Vagina (tissue), 2 donors: ENCODE measurements at places on chromosomes 6 and 20.

DNA sequence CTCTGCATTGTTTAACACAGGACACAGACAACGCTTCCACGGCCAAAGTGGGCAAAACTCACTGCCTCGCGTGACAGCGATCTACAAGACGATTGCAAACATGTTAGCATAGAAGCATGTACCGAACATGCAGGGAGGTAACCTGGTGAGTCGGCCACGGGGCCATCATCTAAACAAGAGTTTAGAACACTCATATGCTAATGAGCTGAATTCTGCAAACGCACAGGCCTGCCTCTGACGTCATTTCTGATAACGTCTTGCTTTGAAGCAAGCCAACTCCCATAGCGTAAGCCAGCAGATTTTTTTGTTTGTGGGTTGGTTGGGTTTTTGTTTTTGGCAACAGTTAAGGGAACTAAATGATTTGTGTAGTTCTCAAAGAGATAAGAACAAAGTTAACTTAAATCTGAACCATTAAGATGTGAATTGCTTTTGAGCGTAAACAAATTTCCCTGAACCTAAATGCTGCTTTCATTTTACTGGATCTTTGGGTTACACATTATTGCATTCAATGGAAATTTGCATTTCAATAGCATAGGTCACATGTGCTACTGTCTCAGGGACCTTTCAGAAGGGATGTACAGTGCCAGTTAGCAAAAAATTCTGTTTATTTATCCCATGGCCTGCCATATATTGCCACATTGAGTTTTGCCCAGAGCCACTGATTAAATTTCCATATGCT lies 184.5 kb upstream of the PDE10A start:
- DNase-seq = no peak

DNA sequence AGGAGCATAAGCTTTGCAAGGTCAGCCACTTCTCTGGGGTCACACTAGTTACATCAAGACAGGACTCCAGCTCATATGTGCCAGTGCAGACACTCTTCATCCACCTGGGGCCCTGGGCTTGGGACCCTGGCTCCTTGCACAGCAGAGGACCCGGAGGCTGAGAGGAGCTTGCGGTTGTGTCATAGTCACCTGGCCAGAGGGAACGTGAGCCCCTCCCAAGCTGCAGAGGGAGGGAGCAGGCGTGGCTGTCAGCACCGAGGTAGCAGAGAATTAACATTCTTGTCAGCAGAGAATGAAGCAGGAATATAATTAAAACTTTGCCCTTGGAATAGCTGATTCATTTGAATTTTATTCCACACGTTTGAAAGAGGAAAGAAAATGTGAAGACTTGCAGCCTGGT lies 36.8 kb downstream of the BCAS4 start:
- DNase-seq = no peak

DNA sequence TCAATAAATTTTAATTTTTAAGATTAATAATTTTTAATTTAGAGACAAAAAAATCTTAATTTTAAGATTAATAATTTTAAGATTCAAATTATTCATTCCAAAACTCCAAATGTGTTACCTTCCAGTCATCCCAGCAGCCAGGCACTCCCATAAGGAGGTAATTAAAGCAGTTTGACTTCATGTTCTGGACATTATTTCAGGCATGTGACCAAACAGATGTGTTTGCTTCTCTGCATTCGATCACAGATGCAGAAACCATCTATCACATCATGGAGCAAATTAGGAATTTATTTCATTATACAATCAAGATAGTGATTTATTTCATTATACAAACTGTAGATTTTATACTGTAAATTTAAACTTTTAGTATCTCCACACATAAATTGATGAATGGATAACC lies 150.3 kb downstream of the AKAP7 start:
- no peak for DNase-seq

GRCh38 chr6:110958329-110959192 lies at the start of gene GTF3C6:
Gene GTF3C6 (plus strand): TSS chr6:110958706. CDS start chr6:110958770, 64 bp downstream.
- DNase-seq = no peak

DNA sequence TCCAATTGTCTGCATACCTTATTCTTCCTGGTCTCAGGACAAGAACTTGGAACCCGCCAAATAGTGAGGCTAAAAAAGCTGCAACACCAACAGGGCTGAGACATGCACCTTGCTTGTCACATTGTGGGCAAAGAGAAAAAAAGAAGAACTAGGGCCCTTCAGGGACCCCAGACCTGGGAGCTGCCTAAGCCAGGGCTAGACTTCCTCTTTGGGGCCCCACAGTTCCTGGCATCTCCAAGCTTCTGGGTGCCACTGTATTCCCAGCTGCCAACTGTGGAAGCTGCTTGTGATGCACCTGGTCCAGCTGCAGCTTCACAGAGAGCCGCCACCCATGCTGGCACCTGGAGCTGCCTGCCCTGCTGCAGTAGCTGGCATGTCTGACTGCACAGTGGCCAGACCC lies 370.6 kb downstream of the CD83 start:
- DNase-seq = no peak

DNA sequence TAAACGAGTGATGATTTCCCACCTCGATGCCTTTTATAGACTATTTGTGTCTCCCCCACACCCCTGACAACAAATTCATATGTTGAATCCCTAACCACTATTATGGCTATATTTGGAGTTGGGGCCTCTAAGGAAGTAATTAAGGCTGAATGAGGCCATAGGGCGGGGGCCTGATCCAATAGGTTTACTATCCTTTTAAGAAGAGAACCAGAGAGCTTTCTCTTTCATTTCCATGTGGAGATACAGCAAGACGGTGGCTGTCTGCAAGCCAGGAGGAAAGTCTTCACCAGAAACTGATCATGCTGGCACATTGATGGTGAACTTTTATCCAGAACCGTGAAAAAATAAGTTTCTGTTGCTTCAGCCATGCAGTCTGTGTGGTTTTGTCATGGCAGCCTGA lies 38.9 kb upstream of the CLIC5 start:
- DNase-seq = no peak

- no peak for DNase-seq
These were observed 374.1 kb upstream of the CITED2 start for GRCh38 chr6:139748353-139749146.

GRCh38 chr20:25327521-25328235 lies 63.0 kb downstream of the ABHD12 start:
- DNase-seq = no peak

GRCh38 chr6:147651249-147652063 lies 143.0 kb downstream of the SAMD5 start:
- DNase-seq = no peak

DNA sequence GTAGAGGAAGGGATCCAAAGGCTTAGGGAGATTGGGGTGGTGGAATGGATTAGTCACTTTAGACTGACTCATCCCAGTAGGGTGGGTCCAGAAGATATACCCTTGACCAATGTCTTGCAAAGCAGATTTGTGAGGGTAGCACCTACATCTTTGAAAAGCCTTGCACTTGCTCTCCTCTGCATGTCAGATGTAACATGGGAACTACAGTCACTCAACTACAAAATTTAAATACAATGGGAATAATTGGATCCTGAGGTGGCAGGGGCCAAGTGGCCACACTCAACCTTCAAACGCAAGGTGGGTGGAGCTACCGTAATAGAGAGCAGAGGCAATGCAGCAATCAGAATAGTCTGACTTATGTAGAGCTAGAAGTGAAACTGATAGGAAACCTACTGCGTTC lies 71.2 kb downstream of the ME1 start:
- no peak for DNase-seq

DNA sequence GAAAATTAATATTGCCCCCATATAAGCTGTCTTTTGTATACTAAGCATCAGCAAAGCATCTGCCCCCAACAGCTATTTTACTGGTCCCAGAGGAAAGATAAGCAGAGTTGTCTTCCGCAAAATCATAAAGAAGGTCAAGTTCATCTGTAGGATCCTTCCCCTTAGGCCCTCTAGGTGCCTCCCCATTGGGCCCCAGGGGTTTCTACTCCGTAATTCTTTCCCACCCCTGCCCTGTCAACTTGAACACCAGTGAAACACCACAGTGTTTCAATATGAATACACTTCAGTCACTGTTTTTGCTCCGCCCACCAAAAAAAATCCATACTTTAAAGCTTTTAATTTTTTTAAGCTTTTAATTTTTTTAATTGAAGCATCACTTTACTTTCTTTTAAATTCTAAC lies 159.2 kb downstream of the ATXN1 start:
- DNase-seq = no peak

DNA sequence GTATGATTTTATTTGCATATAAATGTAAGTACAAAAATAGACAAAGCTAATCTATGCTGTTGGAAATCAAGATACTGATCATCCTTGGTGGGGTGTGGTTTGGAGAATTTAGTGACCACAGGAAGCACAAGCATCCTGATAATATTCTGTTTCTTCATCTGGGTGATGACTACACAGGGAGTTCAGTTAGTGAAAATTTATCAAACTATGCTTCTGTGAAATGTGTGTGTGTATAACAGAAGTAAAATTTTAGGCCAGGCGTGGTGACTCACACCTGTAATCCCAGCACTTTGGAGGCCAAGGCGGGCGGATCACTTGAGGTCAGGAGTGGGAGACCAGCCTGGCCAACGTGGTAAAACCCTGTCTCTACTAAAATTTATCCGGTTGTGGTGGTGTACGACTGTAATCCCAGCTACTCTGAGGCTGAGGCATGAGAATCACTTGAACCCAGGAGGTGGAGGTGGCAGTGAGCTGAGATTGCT lies 20.6 kb downstream of the ENPP3 start:
- no peak for DNase-seq

- DNase-seq = no peak
These were observed 55.0 kb downstream of the BCKDHB start for GRCh38 chr6:80161434-80161833.

GRCh38 chr6:108948181-108948661 lies 100.0 kb downstream of the ARMC2 start:
- DNase-seq = no peak

GRCh38 chr6:40308533-40309306 lies 278.4 kb downstream of the LRFN2 start:
- DNase-seq = no peak

- no peak for DNase-seq
These were observed 32.0 kb downstream of the TFAP2A start for GRCh38 chr6:10382728-10383330.

DNA sequence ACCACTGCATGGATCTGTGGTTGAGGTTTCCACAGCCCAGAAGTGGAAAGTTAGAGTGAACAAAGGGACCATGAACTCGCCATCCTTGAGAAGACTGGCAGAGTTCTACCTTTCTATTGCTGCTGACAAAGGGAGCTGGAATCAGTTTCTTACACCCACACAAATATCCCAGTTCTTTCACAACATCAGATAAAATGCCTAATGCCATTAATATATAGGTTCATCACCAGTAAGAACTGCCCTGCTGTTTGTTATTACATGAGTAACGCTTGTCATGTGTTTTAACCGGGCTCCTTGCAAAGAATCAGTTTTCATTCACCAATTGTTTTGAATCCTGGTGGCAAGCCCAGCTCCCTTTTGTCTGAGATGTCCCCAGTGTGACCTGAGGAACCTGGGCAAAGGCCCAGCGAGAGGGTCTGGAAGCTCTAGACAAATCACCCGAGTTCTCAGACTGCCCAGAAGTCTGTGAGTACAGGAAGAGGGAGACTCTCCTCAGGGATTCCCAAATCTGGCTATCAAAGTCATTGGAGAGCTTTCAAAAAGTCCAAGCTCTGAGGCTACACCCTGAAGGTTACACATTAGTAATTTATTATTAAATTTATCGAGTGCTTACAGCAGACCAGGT lies 7.5 kb upstream of the CD164 start:
- DNase-seq = no peak

- no peak for DNase-seq
These were observed 107.5 kb downstream of the FYN start for GRCh38 chr6:111765763-111766162.

GRCh38 chr20:17682103-17682888 lies at the start of gene RRBP1:
Gene RRBP1 (minus strand): TSS chr20:17682242. CDS start chr20:17660507, 21,735 bp downstream.
- DNase-seq = peak; percentile 99

- DNase-seq = no peak
These were observed 10.7 kb upstream of the VEGFA start for GRCh38 chr6:43759136-43759906.

DNA sequence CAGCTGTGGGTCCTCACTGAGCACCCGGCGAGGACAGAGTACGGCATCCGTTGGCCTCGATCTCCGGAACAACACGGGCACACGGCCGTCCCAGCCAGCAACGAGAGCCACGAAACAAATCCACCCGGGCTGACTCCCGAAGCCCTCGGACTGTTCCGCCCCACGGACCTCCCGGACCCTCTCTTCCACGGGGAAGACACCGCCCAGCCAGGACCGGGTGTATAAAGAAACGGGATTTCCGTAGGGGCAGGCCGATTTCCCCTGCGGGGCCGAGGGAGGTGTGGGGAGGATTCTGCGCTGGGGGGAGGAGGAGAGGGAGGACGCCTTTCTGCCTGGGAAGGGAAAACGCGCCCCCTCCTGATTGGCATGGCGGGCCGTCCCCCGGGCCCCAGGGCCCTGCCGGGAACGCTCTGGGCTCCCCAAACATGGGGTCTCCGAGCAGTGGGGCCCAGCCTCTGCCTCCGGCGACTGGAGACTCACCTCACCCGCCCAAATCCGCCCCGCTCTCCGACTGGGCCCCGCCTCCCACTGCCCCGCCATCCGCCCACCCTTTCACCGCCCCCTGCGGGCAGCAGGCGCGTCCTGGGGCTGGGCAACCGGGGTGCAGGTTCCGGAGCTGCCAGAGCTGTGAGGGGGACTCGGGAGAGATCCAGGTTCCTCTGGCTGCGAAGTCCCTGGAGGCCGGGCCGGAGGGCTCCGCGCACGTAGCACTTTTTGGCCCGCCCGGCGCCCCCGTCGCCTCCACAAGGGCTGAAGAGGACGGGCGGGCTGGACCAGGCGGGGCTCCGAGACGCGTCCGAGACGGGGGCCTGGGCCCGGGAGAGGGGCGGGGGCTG lies 679 bp upstream of the PPDPF start:
- DNase-seq = no peak

GRCh38 chr6:1200409-1201101 lies 111.3 kb upstream of the FOXQ1 start:
- no peak for DNase-seq

GRCh38 chr6:20947977-20948376 lies 413.7 kb downstream of the CDKAL1 start:
- no peak for DNase-seq

GRCh38 chr6:5379647-5380242 lies 118.4 kb downstream of the FARS2 start:
- no peak for DNase-seq

- DNase-seq = no peak
These were observed 335.6 kb downstream of the ZFAND3 start for GRCh38 chr6:38155144-38155543.

DNA sequence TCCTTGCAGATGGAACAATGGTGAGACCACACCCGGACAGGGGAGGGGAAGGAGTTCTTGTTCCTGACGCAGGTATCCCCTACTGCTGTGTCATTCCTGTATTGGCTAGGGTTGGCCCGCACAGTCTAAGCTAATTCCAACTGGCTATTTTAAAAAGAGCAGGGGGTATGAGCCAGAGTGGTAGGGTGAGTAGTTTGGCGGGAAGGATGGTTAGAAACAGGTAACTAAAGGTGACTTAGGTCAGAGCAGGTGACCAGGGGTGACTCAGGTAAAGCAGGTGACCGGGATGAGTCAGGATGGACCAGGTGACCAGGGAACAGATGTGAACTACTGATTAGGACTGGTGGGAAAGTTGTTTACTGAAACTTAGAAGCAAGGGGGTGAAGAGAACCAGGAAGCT lies 58.0 kb downstream of the ZNF292 start:
- DNase-seq = no peak

- DNase-seq = no peak
These were observed 18.5 kb upstream of the RSPO4 start for GRCh38 chr20:1020614-1021013.

- no peak for DNase-seq
These were observed 123.7 kb downstream of the MRPL14 start for GRCh38 chr6:44003345-44004061.

- DNase-seq = no peak
These were observed 23.3 kb upstream of the C6orf62 start for GRCh38 chr6:24742216-24742738.
